Neural progenitor cell (in vitro differentiated cells): ENCODE measurements at places on chromosomes 4 and X.

DNA sequence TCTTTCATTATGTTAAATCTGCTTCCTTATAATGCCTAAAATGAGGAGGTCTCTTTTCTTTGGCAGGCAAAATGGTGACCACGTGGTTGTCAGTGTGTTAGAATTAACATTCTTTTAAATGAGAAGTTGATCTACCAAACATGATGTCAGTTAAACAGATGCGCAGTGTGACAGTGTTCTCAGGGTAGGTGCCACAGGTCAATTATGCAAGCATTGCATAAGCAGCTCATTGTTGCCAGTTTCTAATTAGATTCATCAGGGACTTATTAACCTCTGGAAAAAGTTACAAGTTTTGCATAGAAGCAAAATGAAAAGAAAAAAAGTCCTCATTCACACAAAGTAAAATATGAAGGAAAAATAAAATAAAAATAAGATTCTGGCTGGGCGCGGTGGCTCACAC, 324.1 kb upstream of the GALNT7 start:
- DNase-seq, result no peak

- no peak for DNase-seq
Observed at GRCh38 chr4:23839279-23839678, 50.6 kb downstream of the PPARGC1A start.

GRCh38 chr4:19239565-19239964, 1012.1 kb upstream of the SLIT2 start:
- DNase-seq, result no peak

DNA sequence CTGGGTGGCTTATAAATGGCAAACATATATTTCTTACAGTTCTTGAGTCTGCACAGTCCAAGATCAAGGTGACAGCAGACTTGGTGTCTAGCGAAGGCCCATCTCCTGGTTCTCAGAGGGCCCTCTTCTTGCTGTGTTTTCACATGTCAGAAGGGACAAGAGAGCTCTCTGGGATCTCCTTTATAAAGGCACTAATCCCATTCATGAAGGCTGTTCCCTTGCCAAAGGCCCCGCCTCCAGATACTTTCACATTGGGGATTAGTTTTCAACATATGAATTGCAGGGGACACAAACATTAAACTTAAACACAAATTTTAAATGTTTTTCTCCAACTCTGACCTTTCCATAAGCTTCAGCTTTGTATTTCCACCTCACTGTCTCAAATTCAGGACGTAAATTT, 1135.0 kb upstream of the TENM3 start:
- peak; percentile 47 for DNase-seq

- no peak for DNase-seq
Observed at GRCh38 chr4:108345862-108346817, 177.4 kb upstream of the LEF1 start.

- peak; percentile 36 for DNase-seq
Observed at GRCh38 chr4:53986062-53986461, 78.3 kb downstream of the CHIC2 start.

DNA sequence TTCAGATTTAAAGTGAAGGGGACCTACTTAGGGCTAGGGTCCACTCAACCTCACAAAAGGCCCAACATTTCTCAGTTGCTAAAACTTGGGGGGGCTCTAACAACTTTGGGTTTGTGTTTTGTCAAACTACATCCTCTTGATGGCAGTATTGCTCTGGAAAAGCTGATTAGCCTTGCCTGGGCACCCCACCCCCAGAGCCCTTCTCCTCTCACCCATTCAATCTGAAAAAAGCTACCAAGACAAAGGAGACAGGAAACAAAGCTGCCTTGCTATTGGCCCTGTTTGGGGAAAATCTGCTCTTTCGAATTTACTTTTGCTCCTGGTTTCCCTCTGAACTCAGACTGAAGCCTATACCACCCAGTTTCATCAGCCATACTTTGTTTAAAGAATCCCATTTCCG, 195.2 kb upstream of the STK26 start:
- peak; percentile 79 for DNase-seq

DNA sequence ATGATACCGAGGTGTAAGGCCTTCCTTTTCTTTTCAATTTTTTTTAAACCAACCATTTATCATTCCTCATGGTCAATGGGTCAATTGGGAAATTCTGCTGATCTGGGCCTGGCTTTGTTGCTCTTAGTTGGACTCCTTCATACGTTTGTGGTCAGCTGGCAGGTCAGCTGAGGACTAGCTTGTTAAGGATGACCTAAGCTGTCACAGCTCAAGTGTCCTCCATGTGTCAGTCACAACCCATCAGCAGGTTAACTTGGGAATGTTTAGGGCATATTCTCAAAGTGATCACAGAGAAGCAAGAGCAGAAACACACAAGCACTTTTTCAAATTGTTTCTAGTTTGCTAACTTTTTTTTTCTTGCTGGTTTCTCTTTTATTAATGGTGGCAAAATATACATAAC, 117.4 kb upstream of the MAB21L2 start:
- no peak for DNase-seq

DNA sequence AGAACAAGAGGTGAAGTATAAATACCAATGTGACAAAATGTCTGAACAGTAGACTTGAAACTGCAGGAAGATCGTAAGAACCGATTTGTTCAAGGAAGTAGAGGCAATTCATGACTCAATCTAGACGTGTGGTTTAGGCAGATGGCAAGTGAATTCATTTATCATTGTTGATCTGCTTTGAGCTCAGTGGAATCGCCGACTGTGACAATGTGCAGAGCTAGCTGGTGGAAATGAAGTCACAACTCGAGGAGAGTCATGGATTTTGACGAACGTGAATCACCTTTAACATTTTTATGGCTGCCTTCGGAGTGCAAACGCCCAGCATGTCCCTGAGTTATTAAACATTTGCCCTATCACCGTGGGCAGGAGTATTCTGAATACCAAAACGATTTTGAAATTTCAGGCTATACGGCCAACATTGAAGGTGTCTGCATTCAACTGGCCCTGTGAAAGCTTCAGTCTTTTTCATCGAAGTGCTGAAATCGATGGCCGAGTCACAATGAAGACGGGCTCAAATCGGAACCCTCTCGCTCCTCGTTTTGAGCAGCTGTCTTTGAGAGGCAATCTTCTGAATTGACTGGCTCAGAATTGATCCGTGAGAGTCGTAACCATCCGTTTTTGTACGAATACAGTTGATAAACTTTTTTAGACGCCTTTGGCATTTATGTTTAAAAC, 689 bp upstream of the OGT start:
- peak; percentile 33 for DNase-seq

GRCh38 chrX:67604979-67605703, 61.3 kb downstream of the AR start:
- no peak for DNase-seq

DNA sequence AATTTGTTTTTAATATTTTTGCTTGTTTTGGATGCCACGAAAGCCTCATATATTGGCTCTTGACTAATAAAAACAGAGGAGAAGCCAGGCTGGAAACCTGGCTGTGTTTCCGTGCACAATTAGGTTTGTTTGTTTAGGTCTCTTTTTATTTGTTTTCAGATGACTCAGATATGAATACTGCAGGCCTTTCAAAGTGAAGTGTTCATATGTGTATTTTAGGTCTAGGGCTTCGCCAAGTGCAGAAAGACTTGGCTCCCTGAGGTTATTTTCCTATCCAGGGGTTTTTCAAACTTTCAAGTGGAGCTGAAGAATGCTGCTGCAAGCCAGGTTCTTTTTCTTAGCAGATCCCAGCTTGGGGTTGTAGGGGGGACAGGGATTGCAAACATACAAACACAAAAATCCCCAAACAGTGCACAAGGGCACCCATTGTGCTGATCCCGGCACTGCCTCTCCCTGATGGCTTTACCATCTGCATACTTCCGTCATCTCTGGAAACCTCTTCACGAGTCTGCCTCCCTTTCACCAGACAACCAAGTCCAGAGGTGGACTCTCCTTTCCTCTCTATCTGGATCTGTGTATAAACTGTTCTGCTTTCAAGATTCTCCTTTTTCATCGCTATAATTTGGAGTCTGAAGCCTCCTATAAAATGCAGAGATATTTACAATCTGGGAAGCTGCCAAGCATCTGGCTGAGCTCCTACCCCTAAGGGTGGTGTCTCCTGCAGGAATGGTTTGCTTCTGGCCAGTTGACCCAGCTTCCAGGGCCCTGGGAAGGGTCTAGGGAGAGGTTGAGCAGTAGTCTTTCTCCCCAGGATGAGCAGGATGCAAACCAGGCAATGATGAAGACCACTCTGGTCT, 108.6 kb downstream of the SMIM20 start:
- DNase-seq, result no peak

- no peak for DNase-seq
Observed at GRCh38 chrX:150119323-150119722, 181.0 kb upstream of the EOLA2 start.

DNA sequence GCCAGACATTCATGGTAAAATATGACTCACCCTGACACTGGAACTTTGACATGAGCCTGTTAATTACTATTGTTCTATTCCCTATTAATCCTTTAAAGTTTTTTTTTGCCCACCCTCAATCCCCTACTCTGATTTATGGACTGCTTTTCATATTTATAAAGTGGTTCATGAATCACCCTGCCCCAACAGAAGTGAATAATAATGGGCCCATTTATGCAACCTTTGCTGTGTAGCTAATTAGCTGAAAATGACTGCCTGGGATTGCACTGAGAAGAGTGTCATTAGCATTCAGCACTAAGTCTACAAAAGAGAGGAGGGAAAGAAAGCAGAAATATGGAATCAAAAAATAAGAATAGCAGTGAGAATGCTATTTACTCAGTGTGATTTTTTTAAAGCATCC, 154.3 kb downstream of the COMMD8 start:
- DNase-seq, result no peak

- no peak for DNase-seq
Observed at GRCh38 chr4:47235721-47236120, 204.4 kb downstream of the GABRB1 start.

DNA sequence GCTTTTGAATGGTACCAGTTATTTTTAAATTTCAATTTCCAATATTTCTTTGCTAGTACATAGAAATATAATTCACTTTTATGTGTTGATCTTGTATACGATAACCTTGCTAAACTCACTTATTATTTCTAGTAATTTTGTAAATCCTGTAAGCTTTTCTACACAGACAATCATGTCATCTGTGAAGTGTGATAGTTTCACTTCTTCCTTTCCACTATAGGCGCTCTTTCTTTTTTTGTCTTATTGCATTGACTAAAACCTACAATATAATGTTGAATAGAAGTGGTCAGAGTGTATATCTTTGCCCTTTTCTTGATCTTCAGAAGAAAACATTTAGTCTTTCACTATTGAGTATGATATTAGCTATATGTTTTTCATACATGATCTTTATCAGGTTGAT, 76.6 kb downstream of the ZNF182 start:
- no peak for DNase-seq

GRCh38 chr4:39446483-39446841, 12.3 kb downstream of the RPL9 start:
- no peak for DNase-seq

GRCh38 chrX:11437642-11438379, 144.6 kb downstream of the AMELX start:
- DNase-seq, result no peak

DNA sequence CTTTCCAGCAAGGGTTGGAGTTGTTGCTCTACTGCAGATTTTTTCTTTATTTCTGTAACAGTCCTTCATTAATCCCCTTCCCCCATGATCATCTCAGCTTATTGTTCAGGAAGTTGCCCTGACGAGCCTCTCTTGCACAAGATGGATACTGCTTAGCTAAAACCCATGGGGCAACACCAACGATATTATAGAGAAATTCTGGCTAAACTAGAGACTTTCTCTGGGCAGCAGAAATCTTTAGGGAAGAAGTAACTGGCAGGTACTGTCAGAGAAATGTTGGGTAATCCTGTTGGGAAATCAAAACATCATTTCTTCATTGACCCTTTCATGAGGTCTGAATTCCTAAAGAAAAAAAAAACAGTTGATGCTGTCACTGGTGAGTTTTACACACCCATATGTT, 921.3 kb downstream of the NLGN4X start:
- no peak for DNase-seq

DNA sequence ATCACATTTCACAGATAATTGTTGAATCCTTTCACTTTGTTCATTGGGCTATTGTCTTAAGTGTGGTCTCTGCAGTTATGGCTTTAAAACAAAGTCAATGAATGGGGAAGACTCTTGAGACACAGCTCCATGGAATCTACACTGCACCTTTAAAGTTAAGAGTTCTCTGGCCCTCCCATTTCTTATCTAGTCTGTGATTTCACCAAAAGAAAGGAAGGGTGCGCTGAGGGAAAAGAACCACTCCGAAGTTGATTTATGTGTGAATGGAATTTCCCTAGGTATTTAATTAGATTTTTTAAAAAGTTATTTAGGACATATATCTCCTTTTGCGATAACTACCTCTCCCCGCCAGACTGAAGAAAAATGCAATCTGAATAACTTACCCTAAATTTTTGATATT, 2.5 kb downstream of the SEPTIN11 start:
- DNase-seq, result no peak

GRCh38 chr4:1640190-1640589, 43.9 kb downstream of the FAM53A start:
- no peak for DNase-seq

DNA sequence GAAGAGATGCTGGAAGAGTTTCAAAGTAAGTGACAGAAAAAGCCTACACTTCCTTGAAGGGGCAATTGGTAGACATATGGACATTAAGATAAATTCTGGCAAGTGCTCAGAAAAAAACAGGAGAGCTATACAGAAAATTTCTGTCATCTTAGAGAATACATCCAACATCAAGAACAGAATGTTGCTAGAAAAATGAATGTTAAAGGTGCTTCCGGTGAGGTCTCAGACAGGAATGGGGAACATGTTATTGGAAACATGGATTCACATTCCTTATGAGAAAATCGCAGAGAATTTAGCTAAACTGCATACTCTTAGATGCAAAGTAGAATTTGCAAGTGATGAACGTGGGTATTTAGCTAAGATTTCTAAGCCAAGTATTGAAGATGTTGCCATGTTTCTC, 9.5 kb downstream of the XAGE1B start:
- no peak for DNase-seq

- DNase-seq, result no peak
Observed at GRCh38 chrX:110426155-110426504, 67.5 kb downstream of the RTL9 start.

DNA sequence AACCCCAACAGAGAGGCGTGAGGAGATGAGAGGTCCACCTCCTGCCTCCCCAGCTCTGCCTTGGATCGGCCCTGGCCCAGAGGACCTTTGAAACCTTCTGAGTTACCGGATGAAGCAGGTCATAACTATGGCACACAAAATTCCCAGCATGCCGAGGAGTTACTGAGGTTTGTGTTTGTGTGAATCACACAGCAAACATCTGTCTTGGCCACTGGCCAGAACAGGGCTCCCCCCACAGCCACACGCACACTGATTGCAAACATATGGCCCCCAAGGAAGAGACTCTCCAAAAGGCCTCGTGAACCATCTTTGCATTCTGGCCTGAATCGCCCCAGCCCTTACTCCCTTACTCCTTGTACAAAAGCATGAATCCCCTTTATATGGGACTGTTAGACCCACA, 18.9 kb downstream of the RPS4X start:
- no peak for DNase-seq

- no peak for DNase-seq
Observed at GRCh38 chrX:88284844-88285243, 462.2 kb upstream of the CPXCR1 start.

DNA sequence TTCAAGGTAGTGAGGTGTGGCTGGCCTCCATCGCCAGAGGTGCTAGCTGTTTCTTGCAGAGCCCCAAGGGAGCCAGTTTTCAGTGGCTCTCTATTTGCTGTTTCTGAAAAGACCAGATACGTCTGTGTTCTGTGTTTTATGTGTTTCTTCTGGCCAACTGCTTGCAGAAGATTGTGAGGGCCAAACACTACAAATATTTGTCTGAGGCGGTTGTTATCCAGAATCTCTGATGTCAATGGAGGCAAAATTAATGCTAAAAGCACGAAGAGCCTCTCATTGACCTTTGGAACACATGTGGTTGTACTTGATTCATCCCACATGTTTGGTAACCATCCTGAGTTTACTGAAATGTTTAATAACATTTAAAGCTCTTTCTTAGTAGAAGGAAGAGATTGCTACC, 113.9 kb downstream of the CT47B1 start:
- DNase-seq, result no peak
